NB4 (cell line): ENCODE measurements at places on chromosomes 5 and 9.
A peak's percentile ranks its signal among the peaks of the same experiment; 100 is the strongest.

DNA sequence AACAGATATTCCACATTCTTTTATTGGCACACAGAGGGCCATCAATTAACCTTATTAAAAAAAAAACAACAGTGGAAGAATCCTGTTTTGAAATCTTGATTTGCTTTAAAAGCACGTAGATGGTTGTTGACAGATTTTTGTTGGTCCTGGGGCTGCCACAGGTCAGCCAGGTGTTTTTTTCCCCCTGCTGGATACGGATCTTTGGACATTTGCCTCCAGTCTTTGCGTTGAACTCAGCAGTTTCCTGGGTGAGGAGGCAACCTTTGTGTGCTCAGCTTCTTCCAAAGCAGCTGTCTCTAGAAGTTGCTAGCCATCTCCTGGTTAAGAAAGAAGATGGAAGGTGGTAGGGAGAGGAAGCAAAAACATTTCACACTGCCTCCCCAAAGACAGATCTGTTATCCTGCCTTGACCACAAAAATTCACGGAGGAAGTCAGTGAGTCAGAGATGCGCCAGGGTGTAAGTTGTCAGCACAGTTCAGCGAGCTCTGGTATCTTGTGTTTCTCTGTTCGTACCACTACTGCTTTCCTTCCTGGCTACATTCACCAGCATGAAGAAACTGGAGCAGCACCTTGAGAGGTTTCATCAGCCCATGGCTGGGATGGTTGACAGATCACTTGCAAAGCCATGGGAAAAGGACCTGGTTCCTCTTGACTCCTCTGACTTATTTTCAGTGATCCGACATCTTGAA lies 207.3 kb downstream of the ARHGAP26 start:
- DNase-seq: peak; percentile 96

DNA sequence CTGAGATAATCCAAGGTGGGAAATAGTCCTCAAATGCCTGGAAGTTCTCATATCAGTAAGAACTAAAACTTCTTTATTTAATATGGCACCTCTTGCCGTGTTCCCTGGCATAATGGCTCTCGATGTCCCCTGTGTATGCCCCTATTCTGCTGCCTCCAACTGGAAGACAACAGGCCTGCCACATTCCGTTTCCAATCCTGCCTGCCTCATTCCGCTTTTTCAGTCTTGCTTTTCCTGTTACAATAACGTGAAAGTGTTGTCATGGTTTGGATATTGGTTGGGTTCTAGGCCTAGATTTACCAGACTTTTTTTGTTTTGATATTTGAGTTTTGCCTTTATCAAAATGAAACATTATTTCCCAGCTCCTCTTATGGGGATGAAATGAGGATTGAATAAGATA lies 98.2 kb downstream of the FOCAD start:
- no peak for DNase-seq

GRCh38 chr9:91253488-91253887 lies 108.2 kb downstream of the AUH start:
- peak; percentile 42 for DNase-seq

DNA sequence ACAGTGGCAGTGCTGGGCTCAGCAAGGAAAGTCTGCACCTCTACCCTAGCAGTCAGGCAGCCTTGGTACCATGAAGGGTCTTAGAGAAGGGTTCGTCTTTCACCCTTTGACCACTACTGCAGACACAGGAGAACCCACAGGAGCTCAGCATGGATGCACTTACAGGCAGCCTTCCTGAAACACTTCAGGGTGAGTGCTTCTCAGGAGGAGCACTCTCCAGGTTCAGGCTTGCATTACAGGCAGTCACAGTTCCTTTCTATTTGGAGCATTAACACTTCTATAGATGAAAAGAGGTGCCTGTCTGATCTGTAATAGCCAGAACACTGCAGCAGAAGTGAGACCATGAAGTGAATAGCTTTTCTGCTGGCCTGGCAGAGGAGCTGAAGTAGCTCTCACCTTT lies 8.7 kb upstream of the CYLC2 start:
- DNase-seq: no peak

- no peak for DNase-seq
Observed at GRCh38 chr5:62231576-62231975, 74.4 kb upstream of the KIF2A start.

DNA sequence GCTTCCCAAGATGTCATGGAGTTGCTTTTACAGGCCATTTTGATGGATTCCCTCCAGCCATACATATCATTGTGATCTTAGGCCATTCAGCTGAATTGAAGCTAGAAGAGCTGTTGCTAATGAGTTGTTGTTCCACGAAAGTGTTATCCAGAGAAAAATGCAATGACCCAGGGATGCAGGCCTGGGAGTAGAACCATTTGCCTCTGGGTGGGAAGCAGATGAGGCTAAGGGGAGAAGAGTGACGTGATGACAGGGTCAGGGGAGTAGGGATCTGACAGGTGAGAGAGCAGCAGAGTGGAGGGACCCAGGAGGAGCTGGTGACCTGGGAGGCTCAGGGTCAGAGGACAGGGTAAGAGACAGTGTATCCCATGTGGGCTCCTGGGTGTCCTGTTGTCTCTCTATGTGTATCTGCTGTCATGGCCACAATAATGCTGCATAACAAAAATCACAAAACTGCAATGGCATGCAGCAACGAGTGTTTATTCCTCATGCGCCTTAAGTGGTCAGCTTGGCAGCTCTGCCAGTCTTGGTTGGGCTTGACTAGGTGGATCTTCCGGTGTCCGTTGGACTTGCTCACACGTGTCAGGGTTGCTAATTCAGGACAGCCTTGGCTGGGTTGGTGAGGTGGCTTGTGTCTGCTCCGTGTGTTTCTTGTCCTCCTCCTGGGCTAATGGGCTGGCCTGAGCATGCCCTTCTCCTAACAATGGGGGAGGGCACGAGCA lies 90.6 kb downstream of the LIFR start:
- DNase-seq: no peak

DNA sequence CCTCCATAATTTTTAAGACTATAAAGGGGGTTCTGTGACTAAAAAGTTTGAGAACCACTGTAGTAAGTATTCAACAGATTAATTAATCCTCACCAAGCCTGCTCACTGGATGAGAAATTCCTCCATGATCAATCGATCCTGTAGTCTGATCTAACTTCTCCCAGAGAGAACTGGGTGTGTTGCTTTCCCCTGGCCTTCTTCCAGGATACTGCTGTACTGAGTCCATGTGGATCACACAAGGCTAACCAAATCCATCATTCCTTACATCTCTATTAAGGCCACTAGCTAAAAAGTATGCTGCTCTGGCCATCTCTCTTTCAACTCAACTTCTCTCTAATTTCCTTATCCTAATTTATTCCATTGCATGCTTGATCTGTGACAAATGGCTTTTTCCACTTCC lies 280.2 kb upstream of the PCSK5 start:
- DNase-seq: no peak

DNA sequence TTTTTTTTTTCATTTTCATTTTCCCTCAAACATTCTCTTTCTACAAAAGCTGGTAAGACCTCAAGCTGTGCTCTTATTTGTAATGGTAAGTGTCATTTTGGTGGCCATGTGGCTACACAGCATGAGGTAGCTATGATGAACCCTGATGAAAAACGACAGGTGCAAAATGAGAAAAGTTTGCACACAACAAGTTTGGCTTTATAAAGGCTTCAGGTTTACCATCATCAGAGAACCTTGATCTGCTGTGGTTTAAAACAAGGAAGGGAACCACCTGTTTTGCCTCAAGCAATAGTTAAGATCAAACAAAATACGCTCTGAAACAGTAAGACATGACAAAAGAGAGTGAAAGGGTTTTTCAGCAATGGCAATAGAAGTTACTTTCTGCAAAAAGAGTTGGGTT lies 1124.6 kb upstream of the ACO1 start:
- DNase-seq: no peak

DNA sequence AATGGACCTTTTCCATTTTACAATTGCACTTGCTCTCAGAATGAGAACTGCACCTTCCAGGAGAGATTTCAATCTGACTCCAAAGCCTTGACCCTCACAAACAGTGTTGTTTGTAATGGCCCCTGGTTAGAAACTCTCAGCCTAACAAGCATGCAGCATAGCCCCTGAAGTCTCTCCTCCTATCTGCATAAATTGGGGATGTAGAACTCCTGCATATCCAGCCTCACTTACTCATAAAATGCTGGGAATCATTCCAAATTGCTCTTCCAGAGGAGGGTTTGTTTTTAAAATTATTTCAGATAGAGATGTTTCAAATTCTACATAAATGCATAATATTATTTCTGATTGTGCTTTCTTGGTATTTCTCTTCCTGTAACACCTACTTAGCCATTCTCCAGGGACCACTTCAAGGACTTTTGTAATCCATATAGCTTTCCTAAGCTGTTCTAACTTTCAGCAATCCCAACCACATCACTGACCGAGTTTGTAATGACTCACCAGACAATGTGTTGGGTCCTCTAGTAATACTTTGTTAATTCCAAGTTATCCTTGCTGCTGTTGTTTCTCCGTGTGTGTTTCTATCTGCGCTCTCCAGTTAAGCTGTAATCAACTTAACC lies 143.8 kb upstream of the CCDC152 start:
- no peak for DNase-seq

- no peak for DNase-seq
Observed at GRCh38 chr9:110047955-110048402, 160.0 kb downstream of the C9orf152 start.

GRCh38 chr5:100852988-100853449 lies 50.1 kb downstream of the ST8SIA4 start:
- DNase-seq: peak; percentile 58

DNA sequence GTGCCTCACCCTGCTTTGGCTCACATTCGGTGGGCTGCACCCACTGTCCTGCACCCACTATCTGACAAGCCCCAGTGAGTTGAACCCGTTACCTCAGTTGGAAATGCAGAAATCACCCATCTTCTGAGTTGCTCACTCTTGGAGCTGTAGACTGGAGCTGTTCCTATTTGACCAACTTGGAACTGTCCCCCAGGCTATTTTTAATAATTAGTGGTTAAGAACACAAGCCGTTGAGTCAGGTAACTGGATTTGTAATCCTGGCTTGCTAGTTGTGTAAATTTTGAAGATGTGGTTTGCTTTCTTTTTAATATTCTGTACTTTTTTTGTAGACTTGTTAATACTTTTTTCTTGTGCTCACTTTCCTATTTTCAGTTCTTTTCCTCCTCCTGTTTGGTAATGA lies 81.2 kb downstream of the CNTLN start:
- no peak for DNase-seq

DNA sequence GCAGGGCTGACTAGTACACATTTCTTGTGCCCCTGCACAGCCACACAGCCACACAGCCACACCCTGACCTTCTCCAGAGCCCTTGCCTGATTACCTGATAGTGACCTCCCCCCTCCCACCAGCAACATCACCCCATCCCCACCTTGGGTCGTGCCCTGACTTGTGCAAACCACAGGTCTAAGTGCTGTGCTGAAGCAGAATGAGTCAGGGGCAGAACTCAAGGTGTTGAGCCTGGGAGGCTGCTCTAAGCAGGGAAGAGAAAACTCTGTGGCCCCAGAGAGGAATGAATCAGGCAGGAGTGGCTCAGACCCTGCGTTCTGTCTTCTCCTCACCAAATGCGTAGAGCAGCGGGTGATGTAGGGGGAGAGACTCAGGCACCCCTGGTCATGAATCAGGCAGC lies 24.3 kb upstream of the FAT2 start:
- DNase-seq: no peak

GRCh38 chr5:102483736-102484135 lies 15.1 kb downstream of the SLCO6A1 start:
- DNase-seq: no peak

GRCh38 chr5:124494540-124495116 lies 251.8 kb downstream of the ZNF608 start:
- no peak for DNase-seq
